ENCODE measurements at places on chromosomes 7 and 10.

- no peak for DNase-seq
Observed at GRCh38 chr10:34088208-34088794, 726.8 kb downstream of the PARD3 start.

GRCh38 chr7:73822319-73823173 is 8.2 kb upstream of the CLDN4 start:
- no peak for DNase-seq

- DNase-seq = no peak
Observed at GRCh38 chr10:120749856-120750566, 101.2 kb upstream of the WDR11 start.

DNA sequence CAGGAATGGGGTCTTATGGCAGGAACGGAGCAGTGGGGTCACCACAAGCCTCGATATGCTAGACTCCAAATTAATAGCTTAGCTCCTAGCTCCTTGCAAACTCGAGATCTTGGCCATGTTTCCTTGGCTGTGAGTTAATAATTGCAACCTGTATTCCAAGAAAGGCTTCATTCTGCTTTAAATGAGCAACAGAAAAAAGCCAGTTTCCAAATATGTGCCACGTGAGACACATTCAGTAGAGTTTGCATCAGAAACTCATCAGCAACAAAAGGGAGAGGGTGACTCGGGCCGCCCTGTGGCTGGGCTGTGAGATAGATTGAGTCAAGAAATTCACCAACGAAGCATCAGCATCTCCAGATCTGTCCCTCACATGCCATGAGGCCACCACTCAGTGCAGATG is 112.0 kb downstream of the NPTX2 start:
- DNase-seq = no peak

- no peak for DNase-seq
Observed at GRCh38 chr7:47381134-47381495, 200.8 kb downstream of the TNS3 start.

DNA sequence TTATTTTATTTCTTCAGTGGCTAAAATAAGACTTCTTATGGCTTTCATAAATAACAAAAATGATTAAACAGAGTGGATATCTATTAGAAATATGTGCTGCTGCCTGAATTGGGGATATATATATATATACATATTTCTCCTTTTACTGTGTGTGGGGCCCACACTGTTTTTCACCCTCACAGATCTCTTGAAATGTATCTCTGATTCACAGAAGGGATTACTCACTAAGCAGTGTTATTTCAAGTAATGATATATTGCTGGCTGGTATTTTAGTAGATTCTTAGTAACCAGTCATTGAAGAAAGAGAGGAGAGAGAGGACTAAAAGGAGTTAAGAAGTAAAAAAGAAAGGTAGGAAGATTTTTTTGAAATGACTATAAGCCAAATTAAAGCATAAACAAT is 308.6 kb upstream of the NRP1 start:
- DNase-seq = no peak

DNA sequence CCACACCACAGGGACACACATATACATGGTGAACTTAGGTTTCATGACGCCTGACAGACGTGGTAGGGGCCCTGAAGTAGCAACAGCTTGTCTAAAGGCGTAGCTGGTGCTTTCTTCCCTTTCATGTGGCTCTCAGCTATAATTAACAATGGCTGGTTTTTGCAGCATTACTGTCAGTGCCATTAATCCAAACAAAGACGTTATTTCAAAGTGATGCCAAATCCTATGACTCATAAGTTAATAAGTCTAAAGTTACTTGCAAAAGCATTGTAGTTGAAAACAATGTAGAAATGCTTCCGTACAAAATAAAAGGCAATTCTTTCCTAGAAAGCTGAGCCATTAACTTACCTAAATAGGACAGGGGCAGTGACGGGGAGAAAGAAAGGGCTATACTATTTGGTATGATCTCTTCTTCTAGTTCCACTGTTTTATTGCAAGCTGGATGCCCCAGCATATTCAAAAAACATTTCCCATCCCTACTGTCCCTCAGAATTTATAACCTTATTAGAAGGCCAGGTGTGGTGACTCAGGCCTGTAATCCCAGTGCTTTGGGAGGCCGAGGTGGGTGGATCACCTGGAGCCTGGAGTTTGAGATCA is 105.4 kb downstream of the ODAD2 start:
- DNase-seq = no peak

- no peak for DNase-seq
Observed at GRCh38 chr10:88222881-88223280, 359.5 kb downstream of the PTEN start.

GRCh38 chr7:141695803-141696289 is 6.1 kb downstream of the DENND11 start:
- no peak for DNase-seq

DNA sequence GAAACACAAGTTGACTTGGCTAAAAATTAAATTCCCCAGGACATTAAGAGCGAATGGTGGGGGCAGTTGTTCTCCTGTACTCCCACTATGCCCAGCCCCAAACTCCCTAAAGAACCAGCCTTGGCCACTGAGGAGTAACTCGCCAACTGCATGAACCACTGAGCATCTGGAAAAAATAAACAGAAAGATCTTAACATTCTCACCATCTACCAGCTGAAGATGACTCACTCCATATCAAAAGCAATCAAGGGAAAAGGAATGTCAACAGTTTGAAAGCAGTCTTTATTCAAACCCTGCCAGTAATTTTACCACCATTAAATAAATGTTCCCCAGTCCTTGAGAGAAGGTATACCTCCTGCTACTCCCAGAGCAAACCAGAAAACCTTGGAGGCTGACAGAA is 45.4 kb downstream of the CTTNBP2 start:
- DNase-seq = no peak
